ENCODE measurements at places on chromosomes 13 and 19. TPM values are rescaled to one million over a fixed set of nuclear protein-coding genes. Genes with fewer than 3 reads are reported as not detected.

Gene FCHO1
- polyA plus RNA-seq, result 2.4 TPM

DNA sequence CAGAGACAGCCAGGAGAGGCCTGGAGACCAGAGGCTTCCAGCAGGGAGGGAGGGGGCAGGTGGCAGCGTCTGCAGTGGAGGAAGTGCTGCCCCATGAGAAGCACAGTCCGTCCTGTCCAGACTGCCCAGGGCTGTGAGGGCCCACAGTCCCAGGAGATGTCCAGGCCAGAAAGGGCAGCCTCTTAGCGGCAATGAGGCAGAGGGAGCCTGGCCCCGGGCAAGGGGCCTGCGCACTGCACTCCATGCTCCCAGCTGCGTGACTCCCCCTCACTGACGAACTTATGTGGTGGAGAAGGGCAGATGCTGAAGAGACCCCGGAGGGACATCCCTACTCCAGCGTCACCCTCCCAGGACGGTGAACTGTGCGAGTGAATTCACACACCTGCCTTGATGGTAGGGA lies 115.3 kb downstream of the SOX1 start:
- no peak for DNase-seq

GRCh38 chr13:36685927-36686326 lies 12.1 kb downstream of the SERTM1 start:
- no peak for DNase-seq

Gene ARRDC5
- not detected for polyA plus RNA-seq

- no peak for DNase-seq
Measured at GRCh38 chr19:38993271-38993670, 17.7 kb upstream of the FBXO17 start.

DNA sequence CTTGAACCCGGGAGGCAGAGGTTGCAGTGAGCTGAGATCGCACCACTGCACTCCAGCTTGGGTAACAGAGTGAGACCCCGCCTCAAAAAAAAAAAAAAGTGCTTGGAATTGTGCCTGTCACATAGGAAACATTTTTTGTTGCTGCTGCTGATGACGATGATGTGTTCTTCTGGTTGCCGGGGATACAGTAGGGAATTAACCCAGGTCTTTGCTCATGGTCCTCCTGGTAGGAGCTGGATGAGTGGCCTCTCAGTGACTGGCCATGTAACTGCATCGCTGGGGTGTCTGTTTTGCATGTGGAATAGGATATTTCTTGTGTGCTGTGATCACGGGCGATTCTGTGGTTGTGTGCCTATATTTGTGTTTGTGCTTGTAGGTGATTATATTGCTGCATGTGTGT lies 4.7 kb upstream of the CNFN start:
- DNase-seq, result no peak

- DNase-seq, result no peak
Measured at GRCh38 chr13:71967990-71968389, 101.0 kb upstream of the DACH1 start.

GRCh38 chr19:47021536-47022139 lies 2.0 kb downstream of the NPAS1 start:
- DNase-seq, result no peak

Gene TMEM221
- 3.1 TPM for polyA plus RNA-seq

Gene ZSCAN4
- polyA plus RNA-seq, result not detected

DNA sequence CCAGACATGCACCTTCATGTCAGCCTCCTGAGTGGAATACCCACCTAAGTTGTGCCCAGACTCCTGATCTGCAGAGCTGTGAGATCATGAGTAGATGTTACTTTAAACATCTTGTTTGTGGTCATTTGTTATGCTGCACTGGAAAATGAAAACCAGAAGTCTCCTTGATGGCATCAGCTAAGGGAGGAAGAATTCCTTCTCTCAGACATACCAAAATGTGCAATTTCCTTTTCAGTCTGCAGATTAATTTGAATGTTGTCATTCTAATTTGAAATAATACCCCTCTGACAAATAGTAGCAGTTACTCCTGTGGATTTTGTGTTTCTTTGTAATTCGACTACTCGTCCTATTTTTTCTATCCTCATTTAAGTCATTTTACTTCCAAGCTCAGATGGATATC lies 59.3 kb downstream of the ITGBL1 start:
- DNase-seq, result no peak

DNA sequence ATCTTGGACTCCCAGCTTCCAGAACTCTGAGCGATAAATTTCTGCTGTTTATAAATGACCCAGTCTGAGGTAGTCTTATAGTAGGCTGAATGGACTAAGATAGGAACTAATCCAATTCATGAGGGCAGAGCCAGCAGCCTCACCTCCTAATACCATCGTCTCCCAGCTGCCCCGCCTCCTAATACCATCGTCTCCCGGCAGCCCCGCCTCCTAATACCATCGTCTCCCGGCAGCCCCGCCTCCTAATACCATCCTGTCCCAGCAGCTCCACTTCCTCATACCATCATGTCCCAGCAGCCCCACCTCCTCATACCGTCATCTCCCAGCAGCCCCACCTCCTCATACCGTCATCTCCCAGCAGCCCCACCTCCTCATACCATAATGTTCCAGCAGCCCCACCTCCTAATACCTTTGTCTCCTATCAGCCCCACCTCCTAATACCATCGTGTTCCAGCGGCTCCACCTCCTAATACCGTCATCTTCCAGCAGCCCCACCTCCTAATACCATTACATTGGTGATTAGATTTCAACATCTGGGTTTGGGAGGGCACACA lies 2.4 kb upstream of the ARGLU1 start:
- no peak for DNase-seq

DNA sequence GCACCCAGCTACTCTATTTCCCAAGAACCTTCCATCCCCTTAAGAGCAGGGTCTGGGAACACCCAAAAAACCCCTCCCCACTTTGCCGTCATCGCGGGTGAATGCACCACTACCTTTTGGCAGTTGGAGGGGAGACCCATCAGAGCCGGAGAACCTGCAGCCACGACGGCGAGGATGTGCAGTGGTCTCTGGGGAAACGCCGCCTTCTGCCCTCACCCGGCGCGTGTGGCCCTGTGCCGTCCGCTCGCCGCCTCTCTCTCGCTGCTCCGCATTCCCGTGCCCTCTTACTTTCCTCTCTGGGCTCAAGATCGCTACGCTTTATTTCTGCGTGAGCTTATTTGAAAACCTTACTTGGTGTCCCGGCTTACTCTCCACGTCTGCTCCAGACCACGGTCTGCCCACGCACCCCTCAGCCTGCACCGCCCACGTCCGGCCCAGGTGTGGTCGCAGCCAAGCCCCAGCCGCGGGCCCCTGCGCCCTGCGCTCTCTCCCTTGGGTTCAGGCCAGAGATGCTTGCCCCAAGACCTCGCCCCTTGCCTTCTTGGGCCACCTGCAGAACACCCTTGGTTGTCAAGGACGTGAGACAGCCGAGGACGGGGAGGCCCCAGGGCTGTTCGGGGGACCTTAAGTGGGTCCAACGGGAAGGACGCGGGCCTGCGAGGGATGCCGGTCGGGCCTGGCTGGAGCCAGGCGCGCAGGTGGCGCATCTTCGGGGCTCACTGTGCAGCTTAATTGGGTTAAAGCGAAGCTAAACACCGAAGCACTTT lies 2.0 kb upstream of the MAB21L1 start:
- no peak for DNase-seq

- DNase-seq, result peak; percentile 63
Measured at GRCh38 chr13:43786766-43787517, at the start of gene ENOX1. Gene ENOX1, minus strand, starts transcription at chr13:43786972.

Gene PCDH20
- 8.5 TPM for polyA plus RNA-seq

- no peak for DNase-seq
Measured at GRCh38 chr19:49497047-49497788, 984 bp downstream of the RPS11 start.

- DNase-seq, result no peak
Measured at GRCh38 chr13:51659276-51660127, 75.2 kb downstream of the WDFY2 start.

DNA sequence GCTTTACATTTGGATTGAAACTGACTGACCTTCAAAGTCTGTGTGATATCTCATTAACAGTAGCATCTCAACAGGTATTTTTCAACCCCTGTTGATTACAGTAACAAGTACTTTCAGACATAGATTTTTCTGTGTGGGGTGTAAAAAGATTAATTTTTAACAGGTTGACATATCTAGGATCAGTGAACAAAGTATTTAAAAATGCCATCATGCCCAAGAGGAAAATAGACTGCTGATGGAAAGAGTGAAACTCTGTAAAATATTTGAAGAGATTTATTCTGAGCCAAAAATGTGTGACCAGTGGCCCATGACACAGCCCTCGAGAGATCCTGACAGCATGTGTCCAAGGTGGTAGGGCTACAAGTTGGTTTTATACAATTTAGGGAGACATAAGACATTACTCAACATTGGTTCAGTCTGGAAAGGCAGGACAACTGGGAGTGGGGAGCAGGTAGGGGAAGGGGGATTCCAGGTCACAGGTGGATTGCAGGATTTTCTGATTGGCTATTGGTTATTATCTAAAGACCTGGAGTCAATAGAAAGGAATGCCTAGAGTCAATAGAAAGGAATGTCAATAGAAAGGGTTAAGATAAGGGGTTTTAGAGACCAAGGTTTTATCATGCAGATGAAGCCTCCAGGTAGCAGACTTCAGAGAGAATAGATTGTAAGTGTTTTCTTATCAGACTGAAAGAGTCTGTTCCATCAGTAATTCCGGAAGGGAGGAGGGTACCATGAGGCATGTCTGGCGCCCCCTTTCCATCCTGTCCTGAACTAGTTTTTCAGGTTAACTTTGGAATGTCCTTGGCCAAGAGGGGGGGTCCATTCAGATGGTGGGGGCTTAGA lies 29.1 kb downstream of the TNFRSF19 start:
- DNase-seq, result no peak

Gene CRLF1
- 4.6 TPM for polyA plus RNA-seq

Gene FAM216B
- not detected for polyA plus RNA-seq

GRCh38 chr13:100733261-100733660 lies 58.7 kb upstream of the TMTC4 start:
- DNase-seq, result no peak

DNA sequence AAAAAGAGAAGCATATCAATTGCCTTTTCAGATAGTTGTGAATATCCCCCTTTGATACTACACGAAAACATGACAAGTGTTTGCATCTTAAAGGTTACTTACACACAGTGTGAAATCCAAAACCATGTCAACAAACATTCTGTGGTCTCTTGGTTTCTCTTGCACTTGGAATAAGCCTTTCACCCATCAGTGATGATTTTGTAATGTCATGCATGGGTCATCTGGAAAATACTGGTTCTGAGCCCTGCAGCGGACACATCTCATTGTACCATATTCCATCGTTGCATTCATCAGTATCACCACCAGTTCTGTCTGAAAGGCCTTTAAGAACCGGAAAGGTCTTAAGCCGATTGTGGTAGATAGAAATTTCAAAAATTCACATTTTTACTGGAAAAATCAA lies 65.4 kb upstream of the SOX1 start:
- no peak for DNase-seq

GRCh38 chr19:58059003-58059670 lies at the start of gene ZNF135:
Gene ZNF135, plus strand, starts transcription at chr19:58059282. Its CDS starts 721 bp downstream, at chr19:58060003.
- DNase-seq, result peak; percentile 87

Gene GRK1
- polyA plus RNA-seq, result 0.19 TPM

GRCh38 chr13:47332149-47332548 lies 435.3 kb upstream of the HTR2A start:
- no peak for DNase-seq

Gene ZNF134
- polyA plus RNA-seq, result 28.4 TPM

GRCh38 chr13:84917252-84917878 lies 881.9 kb downstream of the SLITRK6 start:
- DNase-seq, result no peak

DNA sequence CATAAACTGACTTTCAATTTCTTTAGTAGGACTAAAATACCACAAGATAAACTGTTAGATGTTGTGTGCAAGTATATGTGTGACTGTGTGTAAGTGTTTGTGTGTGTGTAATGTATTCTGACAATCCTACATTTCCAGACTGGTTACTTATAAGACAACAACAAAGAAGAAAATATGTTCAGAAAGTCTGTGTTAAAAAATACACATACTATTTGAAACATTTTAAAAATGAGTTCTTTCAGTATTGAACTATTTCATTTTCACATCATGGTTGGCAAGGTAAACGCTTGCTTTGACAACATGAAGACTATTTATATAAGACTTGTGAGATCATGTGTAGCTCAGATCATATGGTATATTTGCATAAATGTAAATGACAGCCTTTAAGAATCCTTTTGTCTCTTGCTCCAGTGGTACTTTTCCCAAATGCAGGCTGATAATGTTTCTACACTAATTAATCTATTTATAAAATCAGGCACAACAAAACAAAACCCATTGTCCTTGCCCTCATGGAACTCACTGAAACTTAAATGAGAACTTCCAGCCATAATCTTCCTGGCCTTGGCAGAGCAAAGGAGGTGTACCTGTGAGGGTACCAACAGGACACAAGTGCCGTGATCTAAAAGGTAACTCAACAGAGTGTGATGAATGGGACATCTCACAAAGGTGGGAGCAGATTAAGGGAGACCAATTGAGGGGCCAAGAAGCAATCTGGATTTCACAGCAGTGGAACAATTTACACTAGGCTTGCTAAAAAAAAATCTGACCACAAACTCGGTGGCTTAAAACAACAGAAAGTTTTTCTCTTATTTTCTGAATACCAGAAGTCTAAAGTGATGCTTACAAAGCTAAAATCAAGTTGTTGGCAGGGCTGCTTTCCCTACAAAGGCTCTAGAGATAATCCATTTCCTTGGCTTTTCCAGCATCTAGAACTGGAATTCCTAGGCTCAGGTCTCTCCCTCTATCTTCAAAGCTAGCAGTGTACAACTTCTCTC lies 349.0 kb downstream of the TBC1D4 start:
- no peak for DNase-seq

Gene FAM83E
- polyA plus RNA-seq, result 1.3 TPM

GRCh38 chr13:46575818-46576221 lies 22.9 kb downstream of the LRCH1 start:
- DNase-seq, result no peak

Gene ZNF20
- polyA plus RNA-seq, result 8.7 TPM

GRCh38 chr19:35094656-35095055 lies 21.0 kb upstream of the FXYD3 start:
- DNase-seq, result no peak

DNA sequence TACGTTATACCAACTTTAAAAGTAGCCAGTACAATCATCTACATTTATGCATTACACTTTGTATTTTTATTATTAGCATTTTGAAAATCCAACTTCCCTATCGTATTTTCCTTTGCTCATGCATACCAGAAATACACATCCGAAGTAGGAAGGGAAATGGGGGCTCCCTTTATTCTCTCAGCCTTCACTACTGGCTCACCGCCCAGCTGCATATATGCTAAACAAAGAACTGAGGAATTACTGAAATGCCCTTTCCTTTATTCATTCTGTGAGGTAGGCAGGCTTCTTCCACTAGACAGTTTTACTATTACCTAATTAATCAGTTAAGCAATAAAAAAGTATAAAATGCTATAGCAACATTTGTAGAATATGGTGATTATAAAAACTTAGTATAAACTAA lies 291.6 kb downstream of the KLF12 start:
- no peak for DNase-seq

- no peak for DNase-seq
Measured at GRCh38 chr19:10018786-10019185, 5.5 kb downstream of the RDH8 start.

DNA sequence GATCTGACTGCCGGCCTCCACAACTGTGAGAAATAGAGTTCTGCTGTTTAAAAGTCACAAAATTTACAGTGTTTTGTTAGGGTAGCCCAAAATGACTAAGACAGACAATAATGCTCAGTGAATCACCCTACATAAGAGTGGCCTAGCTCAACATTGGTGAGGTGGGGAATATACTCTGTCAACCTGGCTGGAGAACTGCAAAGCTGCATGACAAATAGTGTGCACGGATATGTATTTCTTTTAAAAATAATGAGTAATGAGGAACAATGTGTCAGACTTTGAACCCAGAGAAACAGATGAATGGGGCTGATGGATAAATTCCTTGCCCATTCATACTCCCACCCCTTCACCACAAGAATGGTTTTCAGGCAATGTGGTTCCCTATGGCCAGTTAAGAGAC lies 372.4 kb downstream of the SUCLA2 start:
- no peak for DNase-seq
